Left ventricle myocardium inferior (tissue), 1 donor: ENCODE measurements at places on chromosomes 4 and X. TPM values are rescaled to one million over a fixed set of nuclear protein-coding genes. Genes with fewer than 3 reads are reported as not detected.

The PNMA3 gene
- total RNA-seq, result 1.8 TPM

GRCh38 chr4:106670976-106671375, 302.4 kb upstream of the GIMD1 start:
- DNase-seq, result no peak

GRCh38 chr4:138236037-138236436, 6.1 kb downstream of the SLC7A11 start:
- DNase-seq, result no peak

- DNase-seq, result no peak
Observed at GRCh38 chr4:24169956-24170355, 280.1 kb upstream of the PPARGC1A start.

DNA sequence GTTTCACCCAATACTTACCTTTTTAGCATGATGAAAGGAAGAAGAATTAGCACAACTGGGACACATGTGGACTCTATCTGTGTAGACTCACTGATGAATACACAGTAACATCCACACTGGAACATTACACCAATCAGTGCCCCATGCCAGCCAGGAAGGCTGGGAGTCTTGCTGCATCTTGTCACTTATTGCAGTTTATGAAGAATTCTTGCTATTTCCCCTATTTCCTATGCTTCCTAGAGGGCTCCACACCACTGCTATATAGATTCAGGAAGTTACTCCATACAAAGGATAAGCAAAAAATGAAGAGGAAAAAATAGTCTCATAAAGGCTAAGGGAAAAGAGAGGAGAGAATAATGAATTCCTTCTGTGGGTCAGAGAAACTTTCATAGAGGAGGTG, 201.0 kb downstream of the CAMK2D start:
- DNase-seq, result no peak
